Chondrocyte (in vitro differentiated cells): ENCODE measurements at places on chromosomes 16 and 17. TPM values are rescaled to one million over a fixed set of nuclear protein-coding genes. Genes with fewer than 3 reads are reported as not detected.

DNA sequence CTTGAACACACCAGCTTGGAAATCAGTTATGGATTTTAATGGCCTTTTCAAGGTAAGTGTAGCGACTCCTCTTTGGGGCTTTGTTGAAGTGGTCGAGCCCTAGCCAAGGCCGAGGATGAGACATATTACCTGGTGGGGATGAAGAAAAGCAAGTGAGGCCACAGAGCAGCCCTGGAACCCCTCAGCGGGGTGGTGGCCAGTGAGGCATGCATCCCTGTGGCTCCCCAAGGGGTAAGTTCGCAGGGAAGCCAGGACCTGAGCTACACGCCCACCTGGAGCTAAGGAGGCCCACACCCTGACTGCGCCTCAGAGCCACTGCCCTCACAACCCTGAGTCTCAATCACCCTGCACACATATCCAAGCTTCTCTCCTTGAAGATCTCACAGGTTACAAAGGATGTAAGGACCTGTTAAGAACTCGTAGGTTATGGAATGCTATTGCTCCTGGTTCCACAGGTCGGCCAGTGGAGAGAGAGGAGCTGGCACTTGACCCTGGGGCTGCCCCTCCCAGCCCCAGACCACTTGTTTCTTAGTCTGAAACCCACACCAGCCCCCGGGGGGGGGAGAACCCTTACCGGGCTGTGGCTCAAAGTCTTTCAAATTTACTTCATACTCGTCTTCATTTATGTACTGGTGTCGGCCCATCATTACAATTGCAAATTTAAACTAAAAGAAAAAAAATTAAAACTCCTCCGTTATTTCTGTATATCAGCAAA lies 12.0 kb downstream of the LITAFD start:
- peak; percentile 72 for DNase-seq

- DNase-seq, result no peak
Measured at GRCh38 chr17:8841844-8842243, 25.6 kb downstream of the PIK3R6 start.

DNA sequence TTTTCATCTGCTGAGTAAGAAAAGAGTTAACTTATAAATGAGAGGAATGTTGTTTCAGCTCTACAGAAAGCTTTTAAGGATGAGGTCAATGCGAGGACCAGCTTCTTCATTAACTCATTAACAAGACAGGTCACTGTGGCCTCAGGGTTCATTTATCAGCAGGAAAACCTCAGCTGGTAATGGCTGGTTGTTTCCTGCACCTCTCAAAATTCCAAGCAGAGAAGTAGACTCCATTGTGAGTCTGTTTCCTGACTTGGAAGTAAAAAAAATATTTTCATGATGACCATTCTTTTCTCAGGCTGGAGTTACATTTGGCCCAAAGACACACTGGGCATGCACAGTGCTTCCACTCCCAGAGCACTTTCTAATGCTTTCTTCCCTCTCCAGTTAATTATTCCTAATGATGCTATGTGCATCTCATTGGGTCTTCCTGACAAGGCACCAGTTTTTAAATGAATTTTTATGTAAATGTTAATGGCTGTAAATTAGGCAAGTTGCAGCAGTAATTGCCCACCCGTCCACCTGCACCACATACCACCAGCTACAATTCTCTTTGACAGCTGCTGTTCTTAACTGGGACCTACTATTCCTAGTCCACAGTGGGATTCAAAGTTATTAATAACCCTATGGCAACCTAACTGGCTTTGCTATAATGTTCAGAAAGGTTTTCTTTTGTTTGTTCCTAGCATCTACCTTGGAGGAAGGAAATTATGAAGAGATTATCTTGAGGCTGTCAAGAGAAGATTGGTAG lies 89.5 kb upstream of the BCAR1 start:
- DNase-seq, result no peak

The EPX gene
- total RNA-seq, result not detected in 3 replicates

The SLC25A10 gene
- total RNA-seq, result 5.6 to 8.5 TPM (median 5.7 TPM) in 3 replicates

The TMEM92 gene
- 1.6 to 1.7 TPM (median 1.7 TPM) in 3 replicates for total RNA-seq
